ENCODE measurements at places on chromosomes 1 and 21.

DNA sequence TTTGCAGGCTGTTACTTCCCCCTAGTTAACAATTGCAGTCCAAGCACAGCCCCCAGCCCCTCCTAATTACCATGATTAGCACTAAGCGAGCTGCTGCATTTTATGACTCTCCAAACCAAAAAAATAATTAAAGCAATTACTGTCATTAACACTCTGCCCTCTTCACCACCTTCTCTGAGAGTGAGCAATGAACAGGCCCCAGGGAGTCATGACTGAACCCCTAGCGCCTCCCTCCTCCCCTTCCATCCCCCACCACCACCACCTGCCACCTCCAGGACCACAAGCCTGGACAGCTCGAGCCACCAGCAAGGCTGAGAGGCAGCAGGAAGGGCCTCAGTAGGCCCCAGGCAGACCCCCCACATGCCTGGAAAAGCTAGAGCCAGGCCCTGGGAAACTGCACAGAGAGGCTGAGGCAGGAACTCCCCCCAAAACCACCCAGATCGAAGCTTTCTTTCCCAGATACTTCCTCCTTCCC, 35.5 kb upstream of the ZC3H12A start:
- DNase-seq, result no peak

- DNase-seq, result peak; percentile 91
These were observed at the start of gene CREB3L4 for GRCh38 chr1:153967107-153967999. Gene CREB3L4, plus strand, starts transcription at chr1:153967902. Its CDS starts 624 bp downstream, at chr1:153968526.

DNA sequence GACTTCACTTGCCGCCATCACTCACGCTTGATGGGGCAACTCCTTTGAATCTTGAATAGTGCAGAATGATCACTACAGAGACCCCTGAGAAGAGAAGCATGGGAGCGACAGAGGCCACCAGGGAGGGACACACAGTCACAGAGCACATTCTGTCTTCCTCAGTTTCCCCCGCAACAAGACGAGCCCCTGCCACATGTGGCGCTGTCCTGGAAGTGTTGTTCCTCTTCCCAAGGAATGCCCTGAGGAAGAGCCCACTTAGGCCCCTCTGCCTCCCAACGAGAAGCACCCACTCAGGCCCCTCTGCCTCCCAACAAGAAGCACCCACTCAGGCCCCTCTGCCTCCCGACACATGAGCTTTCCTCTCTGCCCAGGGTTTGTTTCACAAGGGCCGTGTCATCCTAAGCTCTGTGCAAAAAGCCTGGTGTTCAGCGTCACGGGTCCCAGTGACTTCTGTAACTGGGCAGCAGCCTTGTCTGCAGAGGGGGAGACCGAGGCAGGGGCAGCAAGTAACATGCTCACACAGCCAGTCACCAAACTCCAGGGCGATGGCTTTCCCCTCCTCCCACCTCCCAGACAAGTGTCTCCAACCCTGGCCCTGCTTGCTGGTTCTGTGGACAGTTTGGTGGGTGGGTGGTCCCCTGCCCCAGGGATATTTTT, 19.8 kb downstream of the SLC37A1 start:
- DNase-seq, result no peak

DNA sequence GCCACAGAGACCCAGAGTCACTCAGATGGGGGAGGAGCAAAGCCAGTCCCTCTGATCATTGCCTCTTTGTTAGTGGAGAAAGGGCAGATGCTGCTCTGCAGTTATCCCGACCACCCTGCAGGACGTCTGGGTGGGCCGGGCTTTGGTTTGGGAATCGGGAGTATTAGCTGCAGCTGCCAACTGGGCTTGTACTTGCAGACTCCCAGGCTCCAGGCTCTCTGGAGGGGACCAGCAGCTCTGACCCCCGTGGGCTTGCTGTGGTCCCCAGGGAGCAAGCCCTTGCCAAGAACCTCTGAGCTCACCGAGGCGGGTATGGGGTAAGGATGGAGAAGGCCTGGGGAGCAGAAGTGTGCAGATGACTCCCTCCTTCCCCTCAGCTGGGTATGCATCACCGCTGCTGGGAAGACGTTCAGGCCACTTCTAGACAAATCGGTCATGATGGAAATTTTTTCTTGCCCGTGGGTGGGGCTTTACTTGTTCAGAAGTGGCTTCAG, 21.6 kb downstream of the MAPKAPK2 start:
- no peak for DNase-seq

DNA sequence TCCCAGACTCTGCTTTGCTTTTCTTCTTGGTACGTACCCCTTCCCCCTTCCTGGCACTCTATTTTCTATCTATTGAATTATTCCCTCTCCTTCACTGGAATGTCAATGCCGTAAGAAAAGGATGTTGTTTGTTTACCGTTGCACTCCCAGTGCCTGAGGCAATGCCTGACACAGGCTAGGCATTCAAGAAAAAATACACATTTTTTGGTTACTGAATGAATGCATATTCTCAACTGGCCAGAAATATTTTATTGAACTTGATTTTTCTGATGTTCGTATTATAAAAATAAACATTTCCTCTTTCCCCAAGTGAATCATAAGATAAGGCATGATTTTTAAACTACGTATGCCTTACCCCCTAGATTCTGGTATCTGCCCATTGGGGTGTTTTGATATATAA, 41.2 kb downstream of the GNG12 start:
- no peak for DNase-seq

DNA sequence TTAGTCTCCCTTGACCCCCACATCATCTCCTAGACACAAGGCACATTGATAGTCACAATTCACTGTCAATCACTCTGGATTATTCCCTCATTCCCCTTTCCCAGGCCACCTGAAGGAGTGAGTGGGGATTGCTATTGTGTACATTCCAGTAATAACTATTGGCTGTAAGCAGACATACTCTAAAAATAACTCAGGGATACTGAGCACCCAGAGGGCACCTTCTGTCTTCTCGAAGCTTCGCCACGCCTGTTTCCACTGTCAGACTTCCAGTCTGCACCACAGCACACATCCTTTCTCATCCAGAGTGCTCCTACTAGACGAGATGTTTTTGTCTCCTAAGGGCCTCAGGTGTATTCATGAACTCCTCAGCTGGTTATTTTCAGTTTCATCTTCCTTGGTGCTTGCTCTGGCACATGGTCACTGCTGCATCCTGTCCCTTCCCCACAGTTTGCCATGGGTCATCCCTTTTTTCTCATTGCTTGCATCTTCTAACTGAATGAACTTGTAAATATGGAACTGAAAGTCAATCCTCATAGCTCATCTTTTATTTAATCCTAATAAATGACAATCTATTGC, 848 bp upstream of the APOBEC4 start:
- DNase-seq, result no peak

GRCh38 chr1:230109895-230110667, 43.0 kb downstream of the GALNT2 start:
- DNase-seq, result peak; percentile 44

DNA sequence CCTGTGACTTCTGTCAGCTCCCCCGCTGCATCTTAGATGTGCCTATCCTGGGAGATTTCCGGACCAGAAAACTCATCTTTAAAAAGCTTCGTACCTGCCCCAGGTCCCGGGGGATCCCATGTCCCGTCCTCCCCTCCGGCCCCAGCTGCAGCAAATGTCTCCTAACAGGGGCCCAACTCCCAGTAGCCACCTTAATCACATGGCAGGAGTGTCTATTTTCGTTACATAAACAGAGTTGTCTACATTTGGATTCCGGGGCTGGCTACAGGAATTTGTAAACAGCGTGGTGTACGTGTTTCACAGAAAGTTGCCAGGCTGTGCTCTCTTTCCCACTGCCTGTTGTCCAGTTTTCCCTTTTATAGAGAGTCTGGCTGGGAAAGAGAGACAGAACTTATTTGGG, 17.9 kb upstream of the KCNE2 start:
- no peak for DNase-seq

GRCh38 chr1:83931658-83932253, 67.2 kb downstream of the TTLL7 start:
- peak; percentile 36 for DNase-seq

DNA sequence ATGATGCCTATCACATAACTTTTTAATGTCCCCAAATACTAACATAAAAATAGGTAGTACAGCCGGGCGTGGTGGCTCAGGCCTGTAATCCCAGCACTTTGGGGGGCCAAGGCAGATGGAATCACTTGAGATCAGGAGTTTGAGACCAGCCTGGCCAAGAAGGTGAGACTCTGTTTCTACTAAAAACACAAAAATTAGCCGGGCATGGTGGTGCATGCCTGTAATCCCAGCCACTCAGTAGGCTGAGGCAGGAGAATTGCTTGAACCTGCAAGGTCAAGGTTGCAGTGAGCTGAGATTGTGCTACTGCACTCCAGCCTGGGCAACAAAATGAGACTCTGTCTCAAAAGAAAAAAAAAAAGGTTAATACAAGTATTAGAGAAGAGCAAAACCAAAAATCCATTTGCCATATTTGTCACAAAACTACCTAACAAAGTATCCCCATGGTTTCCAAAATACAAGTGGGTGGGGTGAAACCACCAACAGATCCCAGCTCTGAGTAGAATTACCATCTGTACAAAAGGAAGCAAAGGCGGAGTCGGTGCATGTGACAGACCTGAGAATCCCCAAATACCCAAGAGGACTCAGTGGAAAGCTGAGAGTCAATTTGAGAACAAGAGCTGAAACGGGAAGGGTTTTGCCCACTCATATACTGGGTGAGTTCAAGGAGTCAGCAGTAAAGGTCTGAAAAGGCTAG, 113.2 kb downstream of the TOMM20 start:
- DNase-seq, result peak; percentile 31

DNA sequence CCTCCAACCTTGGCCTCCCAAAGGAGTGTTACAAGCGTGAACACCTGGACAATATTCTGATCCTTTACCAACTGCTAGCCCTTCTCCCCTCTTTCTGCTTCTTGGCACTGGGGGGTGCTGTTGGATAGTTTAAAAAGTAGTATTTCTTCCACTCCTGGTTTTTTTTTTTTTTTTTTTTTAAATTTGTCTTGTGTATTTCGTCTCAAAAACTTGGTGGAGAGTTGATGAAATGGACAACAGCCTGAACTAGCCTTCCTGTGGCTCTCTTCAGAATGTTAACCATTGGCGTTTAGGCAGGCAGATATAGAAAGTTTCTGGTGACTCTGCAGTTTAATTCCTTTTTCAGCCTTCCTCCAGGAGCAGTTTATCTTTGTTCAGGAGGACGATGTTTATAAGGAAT, 69.7 kb upstream of the USP24 start:
- no peak for DNase-seq

Data from naive B cell (primary cell).